Stimulated activated CD8-positive, alpha-beta memory T cell treated with anti-CD3 and anti-CD28 coated beads, Interleukin-2, amount 100 ng/mL, for 1 hour (primary cell): ENCODE measurements at places on chromosomes 4 and X.

- DNase-seq: no peak
Observed at GRCh38 chr4:168334053-168334452, 15.5 kb upstream of the DDX60 start.

- no peak for DNase-seq
Observed at GRCh38 chr4:115515366-115515765, 401.9 kb upstream of the NDST4 start.

DNA sequence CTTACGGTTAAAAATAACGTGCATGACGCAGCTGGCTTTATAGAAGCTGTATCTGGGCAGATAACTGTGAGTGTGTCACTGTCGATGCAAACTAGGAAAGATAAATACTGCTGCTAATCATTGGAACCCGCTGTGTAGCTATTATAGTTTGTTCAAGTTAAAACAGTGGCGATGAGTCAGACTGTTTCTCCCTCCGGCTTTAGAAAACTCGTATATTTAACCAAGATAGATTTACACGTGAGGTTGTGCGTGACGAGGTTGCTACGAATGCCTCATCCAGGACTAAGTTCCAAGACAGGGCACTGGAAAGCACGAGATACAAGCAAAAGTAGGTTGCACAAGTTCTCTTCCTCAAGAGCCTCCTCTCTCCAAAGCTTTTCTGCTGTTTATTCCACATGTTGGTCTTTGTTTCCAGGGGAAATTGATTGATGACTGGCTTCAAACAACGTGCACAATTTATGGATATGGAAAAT, 270.7 kb downstream of the FBXW7 start:
- no peak for DNase-seq

GRCh38 chrX:154828016-154828408, 6.5 kb downstream of the SMIM9 start:
- no peak for DNase-seq

- no peak for DNase-seq
Observed at GRCh38 chr4:106305435-106306055, 10.5 kb downstream of the TBCK start.

- no peak for DNase-seq
Observed at GRCh38 chr4:6258026-6258360, 11.7 kb upstream of the WFS1 start.

DNA sequence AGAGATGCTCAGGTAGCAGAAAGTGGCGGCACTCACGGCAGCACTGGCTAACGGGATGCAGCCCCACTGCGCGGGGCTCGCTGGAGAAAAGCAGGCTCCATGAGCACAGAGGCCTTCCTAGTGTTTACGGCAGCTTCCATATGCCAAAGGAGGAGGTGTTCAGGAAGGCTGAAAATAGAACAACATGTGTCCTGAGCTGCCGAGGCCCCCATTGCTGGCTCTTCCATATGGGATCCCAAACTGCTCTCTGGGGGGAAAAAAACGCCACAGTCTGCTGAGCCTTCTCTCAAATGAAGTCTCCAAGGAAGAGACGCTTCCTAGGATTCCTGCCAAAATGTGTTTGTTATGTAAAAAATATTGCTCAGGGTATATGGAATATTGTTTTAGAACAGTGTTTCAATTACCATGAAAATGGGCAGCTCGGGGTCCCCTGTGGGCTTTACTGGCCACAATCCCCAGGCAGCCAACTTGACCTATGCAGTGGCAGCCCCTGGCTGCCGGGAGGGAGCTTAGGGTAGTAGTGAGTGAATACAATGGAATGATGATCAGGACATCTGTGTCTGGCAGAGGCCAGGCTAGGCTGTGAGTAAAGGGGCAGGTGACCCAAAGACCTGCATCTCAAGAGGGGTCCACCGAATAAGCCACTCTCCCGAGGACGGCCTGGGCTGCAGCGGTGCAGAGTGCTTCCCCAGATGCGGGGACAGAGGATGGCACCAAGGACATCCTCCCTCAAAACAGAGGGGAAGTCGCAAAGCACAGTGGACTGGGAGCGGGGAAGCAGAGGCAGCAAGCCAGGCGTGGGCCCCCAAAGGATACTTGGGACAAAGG, 170.1 kb downstream of the AFAP1 start:
- DNase-seq: no peak

- no peak for DNase-seq
Observed at GRCh38 chrX:11932423-11932822, 174.4 kb downstream of the MSL3 start.

DNA sequence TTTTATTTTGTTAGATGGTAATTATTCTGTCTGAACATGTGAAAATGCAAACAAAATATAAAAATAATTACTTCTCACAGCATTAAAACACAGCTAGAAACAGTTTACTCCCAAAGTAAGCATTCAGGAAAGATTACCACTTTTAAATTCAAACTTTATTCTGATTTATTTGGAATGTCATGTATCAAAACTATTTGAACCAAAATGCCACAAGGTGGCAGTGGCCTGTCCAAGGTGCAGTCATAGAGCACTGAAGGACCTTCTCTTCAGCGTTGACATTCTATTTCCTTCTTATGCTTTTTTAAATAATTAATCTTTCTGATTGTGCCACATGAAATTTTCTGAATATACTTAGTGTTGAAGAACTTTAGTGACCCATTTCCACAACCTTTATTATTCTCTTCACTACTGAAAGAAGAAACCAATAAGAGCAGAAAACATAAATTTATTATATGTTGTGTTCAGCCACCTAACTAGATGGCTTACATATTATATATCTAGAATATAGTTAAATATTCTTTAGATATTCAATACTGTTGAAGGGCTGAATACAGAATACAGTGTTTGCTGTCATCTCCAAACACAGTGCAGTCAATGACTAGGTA, 283.6 kb downstream of the CFAP299 start:
- DNase-seq: no peak

GRCh38 chr4:164931551-164932324, 45.7 kb downstream of the TRIM61 start:
- no peak for DNase-seq

GRCh38 chrX:67563469-67564448, 19.9 kb downstream of the AR start:
- DNase-seq: no peak

GRCh38 chr4:113469023-113469390, 292.5 kb downstream of the CAMK2D start:
- no peak for DNase-seq

DNA sequence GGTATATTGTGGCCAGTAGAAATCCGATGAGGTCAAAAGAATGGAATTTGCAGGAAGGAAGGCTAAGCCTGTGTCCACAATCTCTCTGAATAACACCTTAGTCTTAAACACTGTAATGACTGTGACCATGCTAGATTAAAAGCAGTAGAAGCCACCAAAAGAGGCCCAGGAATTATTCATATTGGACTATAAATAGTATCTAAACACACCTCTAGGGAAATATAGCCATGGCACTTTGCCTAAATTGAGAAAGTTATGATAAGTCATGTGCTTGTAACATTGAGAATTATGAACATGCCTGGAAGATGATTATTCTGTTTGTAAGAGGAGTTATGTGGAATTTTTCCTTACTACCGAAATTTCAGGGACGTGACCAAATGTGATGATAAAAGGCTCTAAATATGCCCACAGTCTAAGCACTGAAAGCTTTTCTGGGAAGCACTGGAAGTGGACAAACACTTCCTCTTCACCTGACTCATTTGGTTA, 298.5 kb downstream of the KCTD8 start:
- DNase-seq: no peak

DNA sequence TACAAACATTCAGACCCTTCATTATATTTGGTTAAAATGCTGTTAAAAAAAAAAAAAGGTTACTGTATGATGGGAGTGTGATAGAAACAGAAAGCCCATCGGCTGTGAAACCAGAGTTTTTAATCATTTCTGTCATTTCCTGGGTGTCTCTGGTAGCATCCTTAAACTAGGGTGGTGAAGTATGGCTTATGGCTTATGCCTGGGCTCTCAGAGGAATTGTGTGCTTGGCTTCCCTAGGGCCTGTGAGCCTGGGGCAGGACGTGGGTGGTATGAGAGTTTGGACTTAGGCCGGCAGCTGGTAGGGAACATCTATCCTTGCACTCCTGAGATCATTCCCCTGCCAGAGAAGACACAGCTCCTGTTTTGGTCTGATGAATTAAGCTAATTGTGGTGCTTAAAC, 52.2 kb downstream of the DCUN1D4 start:
- DNase-seq: no peak

GRCh38 chr4:6331018-6331417, 61.4 kb downstream of the WFS1 start:
- no peak for DNase-seq

DNA sequence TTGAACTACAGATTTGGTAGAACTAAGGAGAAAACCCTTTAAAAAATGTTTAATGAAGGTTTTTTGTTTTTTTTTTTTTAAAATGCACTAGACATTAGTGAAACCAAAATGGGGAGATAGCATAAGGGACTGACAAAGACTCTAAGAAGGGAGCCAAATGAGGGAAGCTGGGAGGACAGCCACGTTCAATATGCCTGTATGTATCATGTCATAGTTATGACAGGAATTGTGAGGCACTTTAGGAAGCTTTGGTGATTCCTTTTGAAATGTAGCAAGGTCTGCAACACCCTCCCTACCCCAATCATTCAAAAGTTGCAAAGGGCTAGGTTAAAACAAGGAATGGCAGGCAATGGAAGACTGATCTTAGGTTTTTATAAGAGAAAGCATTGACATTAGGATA, 526.0 kb downstream of the TLL1 start:
- DNase-seq: no peak

DNA sequence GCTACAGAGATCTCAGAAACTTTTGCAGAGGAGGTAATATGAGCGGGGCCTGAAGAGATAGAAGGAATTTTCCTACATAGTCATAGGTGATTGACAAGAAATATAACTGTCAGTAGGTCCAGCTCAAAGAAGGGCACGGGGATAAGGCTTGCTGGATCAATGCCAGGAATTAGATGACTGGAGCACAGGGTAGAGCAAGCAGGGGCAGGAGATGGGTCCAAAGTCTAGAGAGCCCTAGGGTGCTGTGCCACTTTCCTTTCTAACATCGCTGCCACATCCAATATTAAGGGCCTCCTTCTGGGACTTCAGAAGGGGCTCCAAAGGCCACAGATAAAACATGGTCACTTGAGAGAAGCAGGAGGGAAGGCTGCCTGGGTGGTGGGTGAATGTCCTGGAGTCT, 402.2 kb downstream of the MID1IP1 start:
- DNase-seq: no peak

DNA sequence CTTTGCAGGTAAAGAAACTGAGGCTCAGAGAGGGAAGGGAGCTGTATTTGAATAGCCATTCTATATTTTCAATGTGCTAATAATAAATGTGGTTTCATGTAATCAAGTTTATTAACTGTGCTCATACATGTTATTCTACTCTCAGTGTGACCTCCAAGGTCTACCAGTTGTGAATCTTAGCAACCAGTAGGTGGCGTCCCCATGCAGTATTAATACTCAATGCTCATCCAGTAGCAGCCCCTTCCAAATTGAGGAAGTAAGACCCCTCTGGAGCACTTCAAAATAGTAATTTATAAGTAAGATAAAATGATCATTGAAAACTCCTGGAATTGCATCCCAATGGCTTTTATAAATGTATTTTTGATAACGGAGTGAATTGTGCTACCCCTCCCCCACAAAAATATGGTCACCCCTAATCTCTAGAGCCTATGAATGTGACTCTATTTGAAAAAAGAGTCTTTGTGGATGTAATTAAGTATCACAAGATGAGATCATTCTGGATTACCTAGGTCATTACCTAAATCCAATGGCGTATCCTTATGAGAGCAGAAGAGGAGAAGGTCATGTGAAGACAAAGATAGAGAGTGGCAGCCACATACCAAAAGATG, 20.4 kb upstream of the SEPSECS start:
- no peak for DNase-seq

- no peak for DNase-seq
Observed at GRCh38 chr4:100929758-100930157, 411.9 kb upstream of the EMCN start.

DNA sequence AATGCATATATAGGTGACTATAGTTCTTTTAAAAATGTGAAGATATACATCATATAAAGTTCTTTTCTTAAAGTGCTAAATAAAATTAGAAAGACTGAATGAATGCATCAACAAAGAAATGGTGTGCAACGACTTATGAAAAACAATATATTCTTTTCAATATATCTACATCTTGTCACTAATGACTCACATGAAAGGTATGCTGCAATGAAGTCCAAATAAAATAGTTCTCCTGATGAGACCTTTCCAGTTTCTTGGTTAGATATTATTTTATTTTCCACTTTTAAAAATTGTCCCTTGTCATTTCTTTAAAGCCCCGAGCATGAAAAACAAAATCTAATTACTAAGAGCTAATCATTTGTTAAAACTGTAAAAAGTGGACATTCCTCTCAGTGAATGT, 462.1 kb downstream of the PCDH11X start:
- DNase-seq: no peak

DNA sequence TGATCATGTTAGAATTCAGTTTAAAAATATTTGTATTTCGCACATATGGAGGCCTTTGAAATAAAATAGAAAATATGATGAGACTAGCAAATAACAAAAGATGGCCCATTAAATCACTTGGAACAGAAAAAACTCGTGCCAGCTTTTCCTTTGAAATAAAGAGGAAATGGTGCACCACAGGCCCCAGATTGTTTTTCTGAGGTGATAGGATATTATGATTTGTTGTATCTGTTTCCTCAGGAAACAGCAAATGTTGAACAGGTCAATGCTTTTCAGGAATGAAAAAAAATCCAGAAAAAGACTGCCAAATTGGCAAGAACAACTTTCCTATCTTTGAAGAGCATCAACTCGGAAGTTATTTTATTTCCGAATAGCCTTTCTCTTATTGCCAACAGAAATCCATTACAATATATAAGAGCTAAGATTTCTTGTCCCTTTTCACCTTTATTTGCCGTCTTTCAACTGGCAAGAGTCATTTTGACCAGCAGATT, at the start of gene SMR3B:
Gene SMR3B, plus strand, starts transcription at position 441 of the 491 bp plus-strand sequence. CDS start 1,380 bp downstream, outside the sequence.
- DNase-seq: no peak

- DNase-seq: no peak
Observed at GRCh38 chrX:130083107-130083490, 27.2 kb downstream of the ELF4 start.

- DNase-seq: no peak
Observed at GRCh38 chrX:38845426-38845825, 44.2 kb downstream of the MID1IP1 start.

GRCh38 chrX:103254171-103254824, 657 bp downstream of the TCEAL8 start:
- no peak for DNase-seq

- DNase-seq: no peak
Observed at GRCh38 chr4:168643111-168643795, 146.4 kb downstream of the PALLD start.

GRCh38 chr4:182770259-182770995, 146.8 kb downstream of the DCTD start:
- no peak for DNase-seq
